Kasumi-1 (cell line): ENCODE measurements at places on chromosomes 3 and 15.

GRCh38 chr15:101500865-101501551 lies 11.5 kb upstream of the PCSK6 start:
- DNase-seq: no peak

DNA sequence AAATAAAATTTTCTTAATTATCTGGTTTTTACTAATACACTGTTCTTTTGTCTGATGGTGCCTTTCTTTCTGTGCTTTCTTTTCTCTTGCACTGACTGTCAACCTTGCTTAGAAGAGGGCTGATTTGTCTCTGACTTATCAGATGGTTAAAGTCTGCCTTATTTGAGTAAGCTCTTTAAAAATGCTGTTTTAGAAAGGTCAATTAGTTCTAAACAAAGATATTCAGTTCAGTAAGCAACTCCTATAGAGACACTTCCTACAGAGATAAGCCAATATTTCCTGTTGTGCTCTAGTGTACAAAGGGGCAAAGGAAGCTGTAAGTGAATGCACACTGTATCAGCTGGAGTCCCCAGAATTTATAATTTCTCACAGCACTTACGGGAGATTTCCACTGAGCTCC lies 153.4 kb upstream of the TSPAN3 start:
- DNase-seq: no peak

GRCh38 chr15:75775296-75776064 lies 62.8 kb upstream of the CSPG4 start:
- DNase-seq: no peak

DNA sequence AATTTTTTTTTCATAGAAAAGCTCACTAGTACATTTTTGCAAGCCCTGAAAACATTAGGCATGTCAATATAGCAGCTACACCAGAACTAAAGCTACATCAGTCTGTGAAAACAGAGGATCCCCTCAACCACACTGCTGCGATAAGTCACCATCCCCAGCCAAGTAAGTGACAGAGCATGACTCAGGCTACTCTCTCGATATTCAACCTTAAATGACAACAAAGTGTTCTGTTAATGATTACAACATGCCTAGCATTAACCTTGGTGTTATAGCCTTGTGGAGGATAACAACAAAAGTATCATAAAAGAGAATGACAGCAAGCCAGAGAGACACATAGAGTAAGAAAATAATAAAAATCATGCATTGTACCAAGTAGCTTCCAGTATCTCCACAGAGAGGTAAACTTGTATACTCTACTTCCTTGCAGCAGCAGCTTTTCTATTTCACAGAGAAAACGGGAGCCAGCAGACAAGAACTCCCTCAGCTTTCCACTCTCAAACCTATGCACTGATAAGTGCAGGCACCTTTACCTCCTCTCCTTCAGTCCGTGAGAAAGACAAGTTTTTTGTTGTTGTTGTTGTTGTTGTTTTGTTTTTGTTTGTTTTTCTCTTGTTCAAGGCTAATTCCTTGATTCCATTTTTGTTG lies 76.6 kb downstream of the GBE1 start:
- no peak for DNase-seq

GRCh38 chr3:95277613-95278012 lies 1214.8 kb downstream of the NSUN3 start:
- DNase-seq: no peak

GRCh38 chr3:42707620-42708355 lies 5.2 kb upstream of the HHATL start:
- no peak for DNase-seq

GRCh38 chr15:61621146-61621545 lies 392.0 kb upstream of the RORA start:
- no peak for DNase-seq

GRCh38 chr3:13463618-13464400 lies 16.3 kb upstream of the HDAC11 start:
- no peak for DNase-seq

DNA sequence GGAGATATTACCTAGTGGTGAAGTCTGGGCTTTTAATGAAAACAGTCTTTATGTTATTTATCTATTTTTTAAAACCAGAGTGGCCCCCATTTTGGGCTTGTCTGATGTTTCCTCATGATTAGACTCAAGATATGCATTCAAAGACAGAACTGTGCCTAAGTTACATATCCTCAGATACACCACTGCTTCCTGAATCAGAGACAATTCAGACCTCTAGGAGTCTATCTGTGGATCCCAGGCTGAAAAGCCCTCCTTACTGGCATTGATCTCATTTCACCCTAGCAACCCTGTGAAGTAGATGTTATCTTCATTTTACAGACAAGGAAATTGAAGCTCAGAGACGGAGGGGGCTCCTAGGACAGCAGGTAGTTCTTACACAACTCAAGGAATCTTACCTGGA lies 16.8 kb upstream of the TGM5 start:
- DNase-seq: no peak

DNA sequence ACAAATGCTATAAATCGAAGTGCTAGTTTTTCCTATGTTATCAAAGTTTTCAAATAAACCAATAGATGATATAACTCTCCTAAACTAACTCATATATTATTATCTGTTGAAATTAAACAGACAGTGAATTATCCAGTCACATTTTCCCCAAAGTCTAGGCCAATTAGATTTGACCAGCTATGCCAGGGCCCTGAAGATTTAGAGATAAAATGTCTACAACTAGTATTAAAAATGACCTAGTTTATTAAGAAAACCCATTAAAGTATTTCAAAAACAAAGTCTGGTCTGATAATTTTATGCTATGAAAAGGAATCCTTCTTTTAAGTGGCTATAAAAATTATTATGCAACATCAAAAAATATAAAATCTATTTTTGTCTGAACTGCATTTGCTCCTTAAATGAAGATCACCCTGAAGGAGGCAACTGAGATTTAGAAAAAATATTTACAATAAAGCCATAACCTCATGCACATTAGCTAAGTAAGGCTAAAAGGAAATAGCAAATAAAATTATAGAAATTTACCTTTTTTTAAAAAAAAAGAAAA lies 83.4 kb upstream of the MEX3B start:
- no peak for DNase-seq

- DNase-seq: no peak
Observed at GRCh38 chr15:60392601-60392985, 5.2 kb downstream of the ANXA2 start.

GRCh38 chr3:52817860-52818259 lies 12.6 kb downstream of the ITIH4 start:
- DNase-seq: no peak

GRCh38 chr3:112627919-112628466 lies 12.9 kb downstream of the CCDC80 start:
- no peak for DNase-seq

- no peak for DNase-seq
Observed at GRCh38 chr15:49255966-49256759, 86.1 kb downstream of the GALK2 start.

- no peak for DNase-seq
Observed at GRCh38 chr15:36362509-36362915, 216.9 kb upstream of the CDIN1 start.

- no peak for DNase-seq
Observed at GRCh38 chr3:108393128-108393900, 97.0 kb downstream of the HHLA2 start.

- no peak for DNase-seq
Observed at GRCh38 chr3:138916824-138917223, 30.1 kb downstream of the FOXL2 start.

- DNase-seq: no peak
Observed at GRCh38 chr15:25793354-25794050, 69.6 kb downstream of the ATP10A start.

DNA sequence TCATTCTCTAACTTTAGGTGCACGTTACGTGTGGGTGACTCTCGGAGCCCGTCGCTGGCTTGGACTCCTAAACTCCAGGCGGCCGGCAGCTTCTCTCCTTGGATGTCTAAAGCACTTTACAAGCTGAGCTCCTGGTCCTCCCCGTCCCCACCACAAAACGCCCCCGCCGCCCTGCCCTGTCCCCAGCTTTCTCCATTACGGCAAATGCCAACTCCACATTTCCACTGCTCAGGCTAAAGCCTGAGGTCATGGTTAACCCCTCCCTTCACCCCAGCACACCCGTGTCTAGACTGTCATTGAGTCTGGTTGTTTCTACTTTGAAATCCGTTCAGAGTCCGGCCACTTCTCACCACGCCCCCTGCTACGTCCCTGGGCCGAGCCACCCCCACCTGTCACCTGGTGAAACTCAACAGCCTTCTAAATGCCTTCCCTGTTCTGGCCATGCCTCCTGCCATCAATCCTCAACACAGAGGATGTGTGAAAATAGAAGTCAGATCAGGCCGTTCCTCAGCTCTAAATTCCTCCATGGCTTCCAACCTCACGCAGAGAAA lies 8.1 kb upstream of the PCSK6 start:
- no peak for DNase-seq

DNA sequence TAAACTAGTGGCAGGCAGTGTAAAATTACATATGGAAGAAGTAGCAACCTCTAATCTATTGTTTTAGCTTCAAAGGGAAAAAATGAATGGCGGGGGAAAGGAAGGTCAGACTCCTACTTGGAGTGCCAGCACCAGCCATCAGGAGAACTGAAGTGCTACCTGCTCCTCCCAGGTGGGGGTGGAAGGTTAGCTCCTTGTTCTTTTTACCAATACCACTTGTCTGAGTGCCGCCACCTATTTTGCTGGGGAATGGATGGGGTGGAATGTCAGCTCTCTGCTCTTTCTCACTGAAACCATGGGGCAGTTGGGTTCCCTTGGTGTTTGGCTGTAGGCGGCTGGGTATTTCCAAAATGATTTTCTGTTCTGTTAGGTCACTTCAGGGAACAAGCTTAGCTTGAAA lies 428.7 kb upstream of the EPHA3 start:
- DNase-seq: no peak

DNA sequence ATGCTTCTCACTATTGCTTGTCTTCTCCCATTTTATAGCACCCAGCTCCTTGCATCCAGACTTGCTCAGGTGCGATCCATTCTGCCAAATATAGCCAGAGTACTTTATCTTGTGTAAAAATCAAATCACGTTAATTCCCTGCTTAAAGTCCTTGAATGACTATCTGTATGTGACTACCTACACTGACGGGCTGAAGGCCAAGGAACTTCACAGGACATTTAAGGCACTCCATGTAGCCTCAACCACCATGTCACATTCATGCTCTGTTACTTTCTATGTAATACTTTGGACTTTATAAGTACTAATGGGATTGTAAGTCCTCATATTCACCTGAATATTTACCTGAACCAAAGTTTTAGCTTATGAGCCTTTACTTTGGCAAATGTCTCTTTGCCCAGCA lies 489.9 kb downstream of the MECOM start:
- no peak for DNase-seq

DNA sequence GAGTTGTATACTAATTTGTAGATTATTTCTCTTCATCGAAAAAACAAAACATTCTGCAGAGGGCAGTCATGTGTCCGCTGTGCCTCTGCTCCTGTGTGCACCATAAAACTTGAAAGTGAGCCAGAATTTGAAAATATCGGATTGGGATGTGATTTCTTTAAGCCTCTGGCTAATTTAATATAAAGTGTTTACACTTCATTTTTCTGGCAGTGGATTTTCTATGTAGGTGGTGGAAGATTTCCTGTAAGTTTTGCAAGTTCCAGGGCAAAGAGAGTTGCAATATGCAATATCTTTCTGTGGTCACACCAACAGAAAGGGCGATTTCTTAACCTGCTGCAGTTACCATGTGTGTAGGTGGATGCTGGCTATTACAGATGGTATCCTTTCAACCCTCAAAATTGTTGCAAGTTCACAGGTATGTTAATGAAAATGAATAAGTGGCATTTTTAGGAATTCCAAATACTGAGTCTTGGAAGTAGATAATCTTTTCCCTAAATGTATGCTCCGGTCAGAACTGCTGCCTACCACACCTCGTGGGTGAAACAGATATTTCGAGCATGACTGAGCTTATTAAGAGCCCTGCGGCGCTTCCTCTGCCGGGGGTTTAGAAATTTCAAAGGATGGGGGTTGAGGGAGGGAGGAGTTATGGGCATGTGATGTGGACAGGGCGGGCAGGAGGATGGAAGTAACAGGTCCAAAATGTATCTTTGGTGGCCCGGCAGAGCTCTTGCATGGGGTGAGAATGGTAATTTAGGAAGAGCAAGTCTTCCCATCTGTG lies 134.0 kb downstream of the PGPEP1L start:
- peak; percentile 44 for DNase-seq
